ENCODE measurements at places on chromosomes 6 and 20. TPM values are rescaled to one million over a fixed set of nuclear protein-coding genes. Genes with fewer than 3 reads are reported as not detected.

DNA sequence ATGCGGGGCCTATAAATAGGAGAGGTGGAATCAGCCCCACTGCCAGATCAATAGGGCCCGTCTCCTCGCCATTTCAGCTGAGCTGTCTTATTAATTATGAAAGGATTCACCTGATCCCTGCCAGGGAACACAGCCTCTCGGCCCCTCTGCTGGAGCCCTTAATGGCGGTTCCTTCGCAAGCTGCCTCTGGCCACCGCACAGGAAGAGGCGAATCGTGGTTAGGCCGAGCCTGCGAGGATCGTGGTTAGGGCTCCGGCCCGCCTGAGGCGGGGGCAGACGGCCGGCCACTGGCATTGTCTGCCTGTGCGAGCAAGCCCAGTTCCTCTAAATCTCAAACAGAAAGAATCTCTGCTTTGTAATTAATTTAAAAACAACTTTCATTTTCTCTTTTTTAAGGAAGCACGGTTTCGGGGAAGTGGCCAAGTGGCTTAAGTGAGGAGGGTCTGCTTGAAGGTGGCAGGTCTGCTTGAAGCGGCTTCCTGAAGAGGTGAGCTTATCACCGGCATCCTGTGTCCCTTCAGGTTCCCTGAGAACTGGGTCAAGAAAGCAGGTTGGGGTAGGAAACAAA is 9.2 kb downstream of the NRN1 start:
- DNase-seq: peak; percentile 76

- DNase-seq: no peak
Measured at GRCh38 chr20:20856306-20856705, 143.9 kb upstream of the RALGAPA2 start.

DNA sequence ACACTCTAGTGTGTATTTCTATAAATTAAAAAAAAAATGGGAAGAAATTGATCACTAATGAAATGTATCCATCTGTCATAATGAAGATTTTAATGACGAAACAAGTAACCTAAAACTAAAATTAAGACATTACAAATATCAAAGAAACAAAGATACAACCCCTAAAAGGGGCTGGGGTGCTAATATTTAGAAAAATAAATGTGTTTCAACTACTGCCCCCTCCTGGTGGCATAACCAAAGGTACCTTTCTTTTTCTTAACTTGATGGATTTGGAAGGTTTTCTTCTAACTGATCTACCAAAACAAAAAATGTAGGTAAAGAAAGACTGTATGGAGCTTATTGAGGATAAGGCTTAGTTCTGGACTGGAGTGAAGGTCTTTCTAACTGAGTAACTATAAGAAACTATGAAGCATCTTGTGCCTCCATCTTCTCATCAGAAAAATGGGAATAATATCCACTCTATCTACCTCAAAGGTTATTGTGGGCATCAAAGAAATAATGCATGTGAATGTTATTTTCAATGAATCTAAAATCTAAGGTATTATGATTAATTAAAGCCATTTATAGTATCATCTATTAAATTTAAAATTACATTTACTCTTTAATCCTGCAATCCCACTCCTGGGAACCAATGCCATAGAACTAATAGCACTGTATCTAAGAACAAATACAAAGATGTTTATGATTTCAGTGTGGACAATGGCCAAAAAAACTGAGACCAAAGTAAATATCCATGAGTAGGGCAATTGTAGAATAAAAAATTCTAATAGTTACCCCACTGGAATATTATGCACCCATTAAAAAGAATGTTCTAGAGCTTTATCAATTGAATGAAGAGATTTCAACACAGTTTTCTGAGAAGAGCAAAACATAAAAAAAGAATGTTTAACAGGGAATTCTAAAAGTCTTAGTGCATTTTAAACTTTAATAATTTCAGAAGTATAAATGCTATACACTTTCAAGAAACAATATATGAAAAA is 117.2 kb downstream of the BACH2 start:
- no peak for DNase-seq

- DNase-seq: no peak
Measured at GRCh38 chr20:19078448-19079373, 133.7 kb upstream of the SLC24A3 start.

Gene SRSF12
- total RNA-seq: 2.3 TPM

DNA sequence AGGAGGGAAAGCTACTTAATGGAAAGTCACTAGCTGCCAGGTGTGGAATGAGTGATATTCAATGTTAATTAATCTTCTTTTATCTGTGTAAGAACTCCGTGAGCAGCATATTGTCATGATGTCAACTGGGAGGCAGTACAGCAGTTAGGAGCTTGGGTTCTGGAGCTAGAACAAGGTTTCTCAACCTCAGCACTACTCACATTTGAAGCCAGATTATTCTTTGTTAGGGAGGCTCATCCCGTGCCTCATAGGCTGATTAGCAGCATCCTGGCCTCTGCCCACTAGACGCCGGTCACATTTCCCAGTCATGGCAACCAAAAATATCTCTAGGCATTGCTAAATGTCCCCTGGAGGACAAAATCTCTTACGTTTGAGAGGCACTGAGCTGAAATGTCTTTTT is 41.2 kb downstream of the BCAS1 start:
- DNase-seq: no peak

- DNase-seq: no peak
Measured at GRCh38 chr20:51434580-51435247, 107.8 kb downstream of the NFATC2 start.

DNA sequence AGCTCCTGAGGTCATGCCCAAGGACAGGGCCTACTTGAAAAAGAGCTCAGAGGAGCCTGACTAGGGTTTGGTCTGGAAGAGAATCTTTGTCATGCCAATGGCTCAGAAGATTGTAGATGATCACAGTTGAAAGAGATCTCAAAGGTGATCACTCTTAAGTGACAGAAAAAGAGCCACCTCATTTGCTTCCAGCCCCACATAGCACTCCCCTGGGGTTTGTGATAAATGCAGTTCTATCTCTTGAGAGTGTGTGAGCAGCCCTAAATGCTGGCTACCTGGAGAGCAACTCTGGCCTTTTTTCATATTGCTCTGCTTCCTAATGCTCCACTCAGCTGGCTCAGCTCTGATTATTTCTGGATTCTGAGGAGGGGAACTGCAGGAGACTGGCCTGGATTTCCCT is 39.3 kb downstream of the KLHL32 start:
- DNase-seq: no peak

Gene RIMS1
- 4.5 TPM for total RNA-seq

GRCh38 chr6:31927242-31927862 is at the start of gene C2:
C2 (plus strand) TSS chr6:31927717; CDS start chr6:31927753, 36 bp downstream.
- DNase-seq: no peak

- DNase-seq: no peak
Measured at GRCh38 chr6:15254070-15254975, 8.5 kb downstream of the JARID2 start.

DNA sequence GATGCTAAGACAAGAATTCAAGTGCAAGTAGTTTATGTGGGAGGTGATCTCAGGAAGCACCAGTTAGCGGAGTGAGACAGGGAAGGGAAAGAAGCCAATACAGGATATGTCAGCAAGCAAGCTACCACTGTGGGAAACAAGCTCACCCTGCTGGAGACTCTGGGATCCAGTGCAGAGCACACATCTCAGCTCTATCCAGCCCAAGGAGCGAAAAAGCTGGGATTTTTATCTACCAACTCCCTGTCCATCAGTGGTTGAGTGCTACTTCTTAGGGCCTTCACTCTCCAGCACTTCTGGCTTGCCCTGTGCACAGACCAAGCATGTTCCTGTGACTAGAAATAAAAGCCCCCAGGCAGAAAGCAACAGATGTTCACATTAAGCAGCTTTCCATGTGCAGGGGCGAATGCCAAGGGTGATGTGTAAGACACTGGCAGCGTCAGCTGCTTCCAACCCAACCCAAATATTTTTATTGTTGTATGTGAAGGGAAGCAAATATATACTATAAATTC is 10.8 kb upstream of the RNF24 start:
- DNase-seq: no peak

DNA sequence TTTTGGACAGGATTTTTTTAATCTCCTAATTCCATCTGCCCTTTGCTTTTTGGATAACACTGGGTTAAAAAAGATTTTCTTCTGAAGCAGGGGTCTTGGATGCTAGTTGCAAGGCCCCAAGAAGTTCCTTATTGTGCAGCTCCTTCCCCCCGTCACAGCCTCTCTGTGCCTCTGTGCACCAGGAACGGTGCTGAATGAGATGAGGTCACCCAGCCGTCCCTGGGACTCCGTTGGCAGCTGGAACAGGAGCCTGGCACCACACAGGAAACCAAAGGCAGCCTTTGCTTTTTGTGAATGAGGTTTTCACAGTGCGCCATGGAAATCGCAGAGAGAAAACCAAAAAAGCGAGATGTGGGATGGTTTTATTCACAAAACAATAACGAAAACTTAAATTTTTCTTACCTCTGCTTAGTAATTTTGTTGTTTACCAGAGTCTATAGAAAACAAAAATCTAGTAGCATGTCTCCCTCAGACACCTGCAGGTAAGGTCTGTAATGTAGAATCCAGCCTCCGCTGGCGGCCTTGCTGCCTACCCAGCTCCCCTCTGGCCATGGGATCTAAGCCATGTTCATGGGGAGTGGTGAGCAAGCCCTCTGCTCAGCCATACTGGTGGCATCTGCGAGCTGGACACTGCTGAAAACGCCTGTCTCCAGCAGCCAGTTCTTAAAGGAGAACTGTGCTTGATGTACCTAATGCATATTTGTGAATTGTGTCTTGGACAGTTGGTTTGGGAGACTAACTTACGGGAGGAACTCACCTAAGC is 40.4 kb upstream of the SYNJ2 start:
- no peak for DNase-seq

Gene PRKN
- total RNA-seq: 10.4 TPM

Gene CMTR1
- total RNA-seq: 35.6 TPM

Gene MEP1A
- 0.09 TPM for total RNA-seq

DNA sequence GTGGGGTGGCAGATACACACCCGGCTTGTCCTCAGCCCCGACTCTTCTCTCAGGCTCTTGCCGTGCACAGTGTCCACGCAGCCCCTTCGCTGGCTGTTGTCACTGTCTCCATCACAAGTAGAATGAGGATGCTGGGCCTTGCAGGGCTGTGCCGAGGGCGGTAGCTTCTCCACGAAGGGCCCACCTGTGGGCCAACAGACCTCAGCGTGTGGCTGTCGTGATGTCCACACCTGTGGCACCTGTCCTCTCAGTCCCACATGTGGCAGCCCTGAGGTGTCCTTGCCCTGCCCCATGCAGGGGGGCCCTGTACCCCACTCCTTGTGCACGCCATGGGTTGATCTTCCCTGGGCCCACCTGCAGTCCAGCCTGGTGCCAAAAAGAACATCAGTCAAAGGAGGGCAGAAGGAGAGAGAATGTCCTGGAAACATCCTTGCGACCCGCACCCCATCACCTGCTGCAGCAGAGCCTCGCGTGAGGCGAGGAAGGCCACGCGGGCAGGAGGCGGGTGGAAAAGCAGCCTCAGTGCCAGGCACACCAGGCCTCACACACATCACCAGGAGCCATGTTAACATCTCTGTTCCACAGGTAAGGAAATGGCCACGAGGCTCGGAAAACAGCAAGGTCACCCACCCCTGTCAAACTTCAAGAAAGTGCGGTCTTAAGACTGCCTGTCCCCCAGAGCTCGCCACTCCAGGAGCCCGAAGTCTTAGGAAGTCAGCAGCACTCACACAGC is 22.3 kb upstream of the AFDN start:
- no peak for DNase-seq

Gene GINS1
- 2.4 TPM for total RNA-seq

- peak; percentile 75 for DNase-seq
Measured at GRCh38 chr6:75230484-75231325, 12.9 kb downstream of the COX7A2 start.

Gene PLCB1
- total RNA-seq: 107 TPM

DNA sequence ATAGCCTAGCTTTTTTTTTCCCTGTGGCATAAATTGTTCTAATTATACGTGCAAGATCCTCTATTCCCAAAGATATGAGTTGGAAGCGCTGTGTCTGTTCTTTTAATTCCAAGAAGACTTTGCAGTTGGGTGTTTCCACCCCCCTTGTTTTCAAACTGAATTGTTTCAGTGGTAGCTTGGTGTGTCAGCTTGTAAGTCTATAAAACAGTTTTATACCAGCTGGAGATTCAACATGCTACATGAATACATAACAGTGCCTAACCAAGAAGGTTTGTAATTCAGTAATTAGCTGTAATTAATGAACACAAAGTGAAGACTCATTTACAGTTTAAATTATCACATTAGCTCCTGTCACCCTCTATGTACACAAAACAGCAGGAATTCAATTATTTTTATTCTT is 154.0 kb downstream of the ZNF217 start:
- peak; percentile 49 for DNase-seq

DNA sequence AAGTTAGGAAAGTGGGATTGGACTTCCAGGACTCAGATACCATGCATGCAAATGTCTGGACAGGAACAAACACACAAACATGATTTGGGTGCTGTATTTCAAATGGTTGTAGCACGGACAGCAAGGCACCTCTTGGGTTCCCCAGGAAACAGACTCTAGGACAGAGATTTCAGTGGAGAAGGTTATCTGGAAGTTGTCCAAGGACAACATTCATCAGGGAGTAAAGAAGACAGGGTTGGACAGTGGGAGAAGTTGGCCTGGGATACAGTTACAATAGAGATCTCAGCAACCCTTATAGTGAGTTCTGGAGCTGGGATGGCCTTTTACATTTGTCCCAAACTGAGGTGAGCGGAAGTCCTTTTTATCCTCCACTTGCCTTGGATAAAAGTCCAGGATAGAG is 19.8 kb upstream of the TINAG start:
- peak; percentile 15 for DNase-seq

GRCh38 chr6:142833054-142833453 is 111.9 kb downstream of the HIVEP2 start:
- DNase-seq: no peak

Gene EYA2
- total RNA-seq: 2.6 TPM
